ENCODE measurements at places on chromosomes 1 and 21.

GRCh38 chr1:167722152-167722869 is 529 bp downstream of the MPZL1 start:
- DNase-seq = peak; percentile 66

- DNase-seq = peak; percentile 64
These were observed 16.6 kb upstream of the CACYBP start for GRCh38 chr1:174982971-174983689.

DNA sequence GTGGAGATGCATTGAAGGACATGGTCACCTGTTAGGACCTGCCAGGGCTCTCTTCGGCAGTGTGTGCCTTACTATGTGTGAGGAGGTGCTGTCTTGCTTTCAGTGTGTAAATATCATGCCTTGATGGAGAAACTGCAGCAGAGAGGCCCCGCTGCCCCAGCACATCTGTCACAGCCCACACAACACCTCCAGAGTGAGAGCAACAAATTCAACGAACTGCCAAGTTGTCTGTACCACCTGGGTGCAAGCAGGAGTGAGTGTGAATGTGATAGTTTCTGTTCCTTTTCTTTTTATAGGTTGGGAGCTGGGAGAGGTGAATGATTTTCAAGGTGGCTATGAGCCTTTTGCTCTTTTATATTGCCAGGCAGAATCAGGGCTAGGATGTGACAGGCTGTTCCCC is 114.6 kb upstream of the KIAA0040 start:
- no peak for DNase-seq

- no peak for DNase-seq
These were observed 44.0 kb upstream of the FMO2 start for GRCh38 chr1:171140956-171141687.

DNA sequence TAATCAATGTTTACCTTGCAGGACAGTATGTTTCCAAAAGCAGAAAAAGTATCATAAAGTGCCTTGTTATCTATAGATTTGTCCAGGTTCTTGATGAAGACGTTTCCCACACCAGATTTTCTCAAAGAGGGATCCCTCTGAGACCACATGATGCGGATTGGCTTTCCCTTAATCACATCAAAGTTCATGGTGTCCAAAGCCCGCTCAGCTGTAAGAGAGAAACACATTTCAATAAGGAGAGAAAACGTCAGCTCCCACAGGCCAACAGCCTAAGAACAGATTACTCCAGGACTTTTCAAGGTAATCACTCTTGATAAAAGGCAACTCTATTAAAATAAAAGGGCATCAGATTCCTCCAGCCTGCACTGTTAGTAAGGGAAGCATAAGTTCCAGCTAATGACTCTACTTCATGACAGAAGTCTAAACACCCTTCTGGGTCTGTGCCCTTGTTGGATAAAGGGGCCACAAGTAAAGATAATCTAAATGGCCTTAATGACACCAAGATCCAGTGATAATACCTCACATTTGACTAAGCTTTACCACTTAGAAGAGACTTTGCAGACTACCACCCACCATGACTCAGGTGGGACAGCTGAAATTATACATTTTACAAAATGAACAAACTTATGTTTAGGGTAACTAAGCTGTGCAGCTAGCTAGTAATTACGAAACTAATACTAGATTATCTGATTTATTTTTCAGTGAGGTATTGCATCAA is 4.1 kb downstream of the PABPC4 start:
- DNase-seq = no peak

DNA sequence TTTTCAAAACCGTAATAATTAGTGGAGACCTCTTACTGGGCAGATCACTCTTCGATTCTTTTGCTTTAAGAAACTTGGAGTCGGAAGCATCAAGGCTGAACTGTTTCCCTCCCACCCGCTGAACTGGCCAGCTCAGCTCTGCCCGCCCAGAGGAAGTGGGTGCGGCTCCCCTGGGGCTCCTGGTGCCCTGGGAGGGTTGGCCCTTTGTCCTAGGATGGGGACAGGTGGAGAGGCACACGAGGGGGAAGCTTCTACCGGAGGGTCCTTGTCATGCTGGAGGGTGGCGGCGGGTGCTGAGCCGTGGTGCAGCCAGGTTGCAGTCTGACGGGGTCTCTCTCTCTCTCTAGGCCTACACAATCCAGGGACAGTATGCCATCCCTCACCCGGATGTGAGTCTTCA is 64.3 kb upstream of the COL6A1 start:
- DNase-seq = no peak

DNA sequence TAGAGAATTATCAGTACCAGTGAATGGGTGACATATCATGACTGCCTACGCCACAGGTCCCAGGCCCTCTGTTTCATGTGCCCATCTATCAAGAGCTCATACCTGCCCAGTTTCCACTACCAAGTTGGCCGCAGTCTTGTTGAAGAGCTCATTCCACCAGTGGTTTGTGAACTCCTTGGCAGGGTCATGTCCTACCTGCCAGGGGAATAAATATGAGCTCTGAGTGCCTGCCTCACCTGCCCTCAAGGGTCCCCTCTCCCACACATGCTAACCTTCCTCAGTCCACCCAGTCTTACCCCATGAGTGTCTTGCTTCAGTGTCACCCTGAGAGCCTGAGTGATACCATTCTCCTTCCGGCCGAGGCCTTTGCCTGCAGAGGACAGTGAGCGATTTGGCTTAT is 3.2 kb downstream of the GPATCH4 start:
- DNase-seq = no peak

- no peak for DNase-seq
These were observed 119.8 kb downstream of the CYYR1 start for GRCh38 chr21:26453267-26453666.

- DNase-seq = no peak
These were observed 7.8 kb upstream of the TMEM201 start for GRCh38 chr1:9580942-9581341.

- DNase-seq = no peak
These were observed 66.9 kb downstream of the DISC1 start for GRCh38 chr1:231693361-231694074.

DNA sequence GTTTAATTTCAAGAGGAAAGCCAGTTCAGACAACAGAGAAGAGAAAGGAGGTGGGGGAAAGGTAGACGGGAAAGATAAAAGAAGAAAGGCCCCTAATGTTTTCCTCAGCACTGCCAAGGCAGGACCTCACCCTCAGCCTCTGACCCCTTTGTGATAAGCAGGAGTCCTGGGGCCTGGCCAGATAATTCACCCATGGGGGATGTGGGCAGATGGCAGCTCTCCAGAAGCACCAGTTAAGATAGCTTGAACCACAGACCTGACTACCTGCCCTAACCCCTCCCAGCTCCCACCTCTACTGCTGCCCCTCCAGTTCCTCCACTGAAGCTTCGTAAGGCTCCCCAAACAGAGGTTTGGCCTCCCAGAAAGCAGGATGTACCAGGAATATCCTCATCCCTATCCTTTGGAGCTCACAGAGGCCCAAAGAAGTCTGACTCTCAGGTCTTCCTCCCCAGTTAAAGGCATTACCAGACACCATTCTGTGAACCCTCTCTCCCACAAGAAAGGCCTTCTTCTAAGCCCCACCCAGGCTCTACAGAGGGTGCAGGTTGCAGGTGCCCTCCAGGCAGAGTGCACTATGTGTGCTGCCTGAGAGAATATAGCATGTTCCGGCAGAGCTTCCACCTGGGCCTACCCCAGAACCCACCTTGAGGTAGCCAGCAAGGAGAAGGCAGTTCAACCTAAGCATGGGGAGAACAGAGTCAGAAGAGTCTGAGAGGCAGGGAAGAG is 9.2 kb upstream of the SNAPIN start:
- DNase-seq = no peak
